ENCODE measurements at places on chromosomes 3 and 15.

DNA sequence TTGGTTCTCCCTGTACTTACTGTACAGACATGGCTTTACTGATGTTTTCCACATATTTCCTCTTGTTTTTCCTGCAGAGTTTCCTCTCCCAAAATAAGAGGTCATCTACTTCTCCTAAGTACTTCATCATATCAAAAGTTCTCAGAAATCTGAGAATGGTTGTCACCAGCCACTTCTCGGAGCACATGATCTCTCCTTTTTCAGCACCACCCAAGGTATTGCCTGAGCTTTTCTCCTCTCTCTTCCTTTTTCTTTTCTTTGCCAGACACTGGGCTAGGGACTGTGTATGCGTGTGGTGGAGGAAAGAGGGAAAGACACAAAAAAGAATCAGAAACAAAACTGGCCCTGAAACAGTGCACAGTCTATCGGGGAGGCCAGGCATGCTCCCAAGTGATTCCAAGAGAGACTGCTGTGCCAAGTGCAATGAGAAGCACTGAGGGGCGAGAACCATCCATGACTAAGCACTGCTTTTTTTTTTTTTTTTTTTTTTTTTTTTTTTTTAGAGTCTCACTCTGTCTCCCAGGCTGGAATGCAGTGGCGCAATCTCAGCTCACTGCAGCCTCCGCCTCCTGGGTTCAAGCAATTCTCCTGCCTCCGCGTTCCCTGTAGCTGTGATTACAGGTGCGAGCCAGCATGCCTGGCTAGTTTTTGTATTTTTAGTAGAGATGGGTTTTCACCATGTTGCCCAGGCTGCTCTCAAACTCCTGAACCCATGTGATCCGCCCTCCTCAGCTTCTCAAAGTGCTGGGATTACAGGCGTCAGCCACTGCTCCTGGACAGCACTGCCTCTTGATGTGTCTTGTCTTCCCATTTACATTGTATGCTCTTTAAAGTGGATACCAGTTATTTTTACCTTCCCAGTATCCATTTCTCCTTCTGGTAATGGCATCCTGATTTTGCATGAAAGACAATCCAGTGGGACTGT lies 194.0 kb upstream of the FEZF2 start:
- no peak for DNase-seq

- no peak for DNase-seq
Observed at GRCh38 chr3:43236008-43236407, 50.3 kb upstream of the SNRK start.

GRCh38 chr3:112407888-112408702 lies 75.1 kb downstream of the CD200 start:
- DNase-seq = no peak

DNA sequence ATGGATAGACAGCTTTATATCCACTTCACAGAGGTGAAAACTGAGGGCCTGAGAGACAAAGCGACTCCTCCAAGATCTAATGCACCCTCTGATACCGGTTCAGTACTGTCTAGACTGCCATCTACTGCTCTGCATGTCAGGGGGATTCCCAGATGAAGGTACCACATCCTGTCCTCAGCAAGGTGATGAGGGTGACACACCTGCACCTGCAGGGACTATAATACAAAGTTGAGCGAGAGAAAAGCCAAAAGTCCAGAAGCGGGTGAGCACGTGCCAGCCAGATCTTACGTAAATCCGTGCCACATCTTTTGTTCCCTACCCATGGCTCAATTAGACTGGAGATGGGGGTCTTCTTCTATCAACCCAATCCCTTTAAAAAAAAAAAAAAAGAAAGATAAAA lies 32.4 kb upstream of the HES1 start:
- DNase-seq = no peak

GRCh38 chr3:115598216-115598615 lies 25.1 kb upstream of the GAP43 start:
- no peak for DNase-seq

DNA sequence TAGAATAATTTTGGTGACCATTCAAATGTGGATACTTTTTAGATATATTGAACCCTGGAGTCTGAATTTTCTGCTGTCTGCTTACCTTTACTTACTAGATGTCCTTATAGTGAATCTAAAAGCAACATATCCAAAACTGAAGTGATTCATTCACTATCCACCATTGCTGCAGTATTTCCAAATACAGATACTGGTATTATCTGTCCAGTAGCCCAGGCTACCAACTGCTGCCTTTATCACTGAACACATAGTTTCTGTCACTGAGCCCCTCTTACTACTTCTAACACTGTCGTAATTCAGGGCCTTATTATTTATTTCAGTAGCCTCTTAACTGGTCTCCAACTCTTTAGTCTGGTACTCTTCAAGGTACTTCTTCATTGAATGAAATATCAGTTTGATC lies 49.2 kb downstream of the SLMAP start:
- no peak for DNase-seq

GRCh38 chr3:106367496-106367895 lies 498.7 kb upstream of the CBLB start:
- no peak for DNase-seq

- DNase-seq = no peak
Observed at GRCh38 chr3:141123677-141124410, 72.7 kb downstream of the SPSB4 start.

DNA sequence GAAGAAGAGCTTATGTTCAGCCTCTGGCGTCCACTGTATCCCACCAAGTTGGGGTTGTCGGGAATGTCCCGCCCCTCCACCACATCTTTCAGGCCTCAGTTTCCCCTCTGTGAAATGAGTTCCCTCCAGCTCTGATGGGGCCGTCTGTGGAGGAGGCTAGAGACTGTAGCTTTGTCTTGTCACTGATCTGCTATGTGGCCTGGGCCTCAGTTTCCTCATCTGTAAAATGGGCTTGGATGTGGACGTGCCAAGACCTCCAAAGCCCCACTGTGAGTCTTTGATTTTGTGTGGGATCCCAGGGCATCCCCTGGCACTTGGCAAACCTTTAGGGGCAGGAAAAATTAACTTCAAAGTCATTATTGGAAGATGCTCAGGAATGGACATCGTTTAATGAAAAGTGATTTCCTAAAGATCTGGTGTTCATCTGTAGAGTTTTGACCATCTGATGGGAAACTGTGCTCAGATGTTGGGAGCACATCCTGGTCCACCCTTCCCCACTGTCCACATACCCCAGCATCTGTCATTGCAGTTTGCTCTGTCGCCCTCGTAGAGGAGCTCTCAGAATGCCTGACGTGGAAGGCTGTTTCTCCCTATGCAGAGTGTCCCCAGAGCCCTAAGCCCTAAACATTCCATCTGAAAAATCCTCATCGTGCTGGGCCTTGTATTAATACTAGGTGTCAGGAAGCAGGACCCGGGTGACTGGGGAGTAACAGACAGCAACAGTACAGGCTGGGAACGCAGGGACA lies 28.5 kb downstream of the SLC6A6 start:
- DNase-seq = no peak

- DNase-seq = no peak
Observed at GRCh38 chr3:37183375-37183831, 9.0 kb upstream of the LRRFIP2 start.

DNA sequence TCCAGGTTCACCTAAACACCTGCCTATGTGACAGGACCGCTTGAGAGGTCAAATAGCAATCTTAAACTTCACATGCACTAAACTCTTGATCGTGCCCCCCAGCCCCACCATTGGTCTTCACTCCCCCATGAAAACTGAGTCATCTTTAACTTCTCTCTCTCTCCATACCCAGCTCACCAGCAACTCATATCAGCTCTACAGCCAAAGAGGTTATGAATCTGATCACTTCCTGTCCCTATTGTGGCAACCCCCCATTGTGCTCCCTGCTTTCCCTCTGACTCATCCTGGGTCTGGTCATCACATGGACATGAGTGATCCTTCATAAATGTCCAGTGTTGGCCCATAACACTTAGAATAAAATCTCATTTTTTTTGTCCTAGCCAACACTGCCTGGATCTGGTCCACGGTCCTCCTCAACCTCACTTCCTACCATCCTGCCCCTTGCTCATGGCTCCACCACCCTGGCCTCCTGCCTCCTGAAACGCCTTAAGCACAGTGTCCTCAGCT lies 103.4 kb upstream of the HACD2 start:
- no peak for DNase-seq

DNA sequence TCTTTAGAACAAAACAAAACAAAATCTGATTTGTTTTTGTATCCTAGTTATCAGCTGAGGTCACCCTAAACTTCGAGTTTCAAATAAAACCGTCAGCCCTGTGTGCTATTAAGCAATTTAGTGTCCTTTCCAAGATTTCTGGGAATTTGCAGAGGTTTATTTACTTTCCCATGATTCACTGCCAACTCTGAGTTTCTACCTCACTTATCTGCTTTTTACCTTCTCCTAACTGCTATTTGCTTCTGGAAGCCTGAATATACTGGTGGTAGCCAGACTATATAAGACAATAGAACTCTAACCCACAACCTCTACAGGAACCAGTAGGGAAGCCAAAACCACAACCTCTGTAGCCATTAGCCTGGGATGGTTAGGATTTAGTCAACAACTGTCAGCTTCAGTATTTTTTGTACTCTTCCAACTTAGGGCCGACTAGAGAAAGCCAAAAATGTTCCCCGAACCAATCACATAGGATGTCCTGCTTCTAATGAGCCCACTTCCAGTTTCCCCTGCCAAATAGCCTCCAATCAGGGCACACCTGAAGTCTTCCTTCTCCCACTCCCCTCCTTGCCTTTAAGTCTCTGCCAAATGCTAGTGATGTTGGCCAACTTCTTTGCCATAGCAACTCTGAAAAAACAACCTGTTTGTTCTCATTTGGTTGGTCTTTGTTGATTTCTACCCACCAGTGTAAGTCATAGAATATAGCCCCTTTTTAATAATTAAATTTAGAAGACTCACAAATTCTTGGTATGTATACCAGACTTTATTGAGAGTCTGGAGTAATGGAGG lies 273.1 kb downstream of the ULK4 start:
- no peak for DNase-seq

DNA sequence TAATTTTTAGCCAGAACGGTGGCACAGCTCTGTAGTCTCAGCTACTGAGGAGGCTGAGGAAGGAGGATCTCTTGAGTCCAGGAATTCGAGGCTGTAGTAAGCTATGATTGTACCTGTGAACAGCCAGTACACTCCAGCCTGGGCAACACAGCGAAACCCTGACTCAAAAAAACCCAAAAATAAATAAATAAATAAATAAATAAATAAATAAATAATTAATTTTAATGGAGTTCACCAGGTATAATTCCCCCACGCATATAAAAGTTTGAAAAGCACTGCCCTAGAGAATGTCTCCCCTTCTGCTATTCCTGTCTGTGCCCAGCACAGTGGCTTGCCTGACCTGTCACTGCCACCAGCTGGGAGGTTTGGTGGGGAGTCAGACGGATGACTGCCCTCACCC lies 4.2 kb upstream of the RLBP1 start:
- no peak for DNase-seq

GRCh38 chr15:56767315-56767714 lies 34.0 kb upstream of the ZNF280D start:
- DNase-seq = no peak

DNA sequence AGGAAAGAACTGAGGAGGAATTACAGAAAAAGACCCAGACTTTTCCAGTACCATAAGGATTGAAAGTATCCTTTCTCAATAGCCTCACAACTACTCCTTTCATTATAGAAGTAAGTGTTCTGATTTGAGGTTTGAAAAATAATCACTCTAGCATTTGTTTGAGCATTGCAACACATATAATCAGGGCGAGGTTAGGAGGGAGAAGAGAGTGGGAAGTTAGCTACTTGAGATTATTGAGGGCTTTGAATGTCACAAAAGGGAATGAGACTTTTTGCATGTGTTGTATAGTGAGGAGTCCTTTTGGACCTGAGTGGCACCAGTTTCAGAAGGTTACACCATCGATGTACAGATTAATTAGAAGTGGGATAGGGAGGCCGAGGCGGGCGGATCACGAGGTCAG lies 65.2 kb upstream of the TNIK start:
- no peak for DNase-seq

DNA sequence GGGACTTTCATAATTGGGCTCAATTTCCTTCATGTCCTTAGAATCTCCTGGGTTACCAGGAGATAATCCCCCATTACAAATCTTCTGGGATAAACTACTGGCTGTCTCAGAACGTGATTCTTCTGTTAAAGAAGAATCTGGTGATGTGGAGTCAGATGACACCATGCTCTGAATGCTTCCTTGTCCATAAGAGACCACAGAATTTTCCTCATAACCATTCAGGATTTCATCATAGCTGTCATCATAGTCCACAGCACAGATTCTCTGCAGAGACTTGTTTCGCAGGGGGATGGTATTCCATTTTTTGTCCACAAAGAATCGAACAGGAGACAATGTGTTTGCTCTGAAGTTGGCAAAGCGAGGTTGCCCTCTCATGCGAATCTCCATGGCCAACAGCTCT lies 109.8 kb upstream of the TSPAN3 start:
- no peak for DNase-seq

DNA sequence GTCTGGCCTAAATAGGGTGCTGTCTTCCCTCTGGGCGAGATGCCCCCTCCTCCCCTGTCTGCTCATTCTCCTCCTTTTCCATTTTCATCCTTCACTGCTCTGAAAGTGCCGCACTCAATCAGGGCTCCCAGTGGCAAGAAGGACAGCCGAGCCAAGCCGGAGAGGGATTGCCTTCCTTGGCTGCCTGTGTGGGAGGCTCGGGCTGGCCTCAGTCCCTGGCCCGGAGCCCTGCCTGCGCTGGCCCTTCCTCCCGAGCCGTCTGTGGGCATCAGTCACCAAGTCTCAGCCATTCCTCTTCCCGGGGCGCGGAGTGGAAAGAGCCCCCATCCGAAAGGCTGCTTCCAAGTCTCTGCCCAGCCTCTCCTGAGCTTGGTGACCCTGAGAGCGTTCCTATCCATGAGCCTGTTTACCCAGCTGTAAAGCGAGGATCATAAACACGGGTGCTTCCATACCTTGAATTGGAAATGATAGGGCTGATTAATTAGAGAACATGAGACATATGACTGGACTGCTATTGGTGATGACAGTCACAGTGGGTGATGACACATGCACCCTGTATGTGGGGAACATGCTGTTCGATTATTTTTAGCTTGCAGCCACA lies 59.1 kb upstream of the TLE3 start:
- DNase-seq = no peak

GRCh38 chr3:139202226-139202958 lies 141.4 kb upstream of the MRPS22 start:
- no peak for DNase-seq

GRCh38 chr3:141279077-141279967 lies 47.7 kb downstream of the PXYLP1 start:
- DNase-seq = no peak

GRCh38 chr3:32296251-32297204 lies 58.0 kb downstream of the CMTM8 start:
- peak; percentile 52 for DNase-seq

DNA sequence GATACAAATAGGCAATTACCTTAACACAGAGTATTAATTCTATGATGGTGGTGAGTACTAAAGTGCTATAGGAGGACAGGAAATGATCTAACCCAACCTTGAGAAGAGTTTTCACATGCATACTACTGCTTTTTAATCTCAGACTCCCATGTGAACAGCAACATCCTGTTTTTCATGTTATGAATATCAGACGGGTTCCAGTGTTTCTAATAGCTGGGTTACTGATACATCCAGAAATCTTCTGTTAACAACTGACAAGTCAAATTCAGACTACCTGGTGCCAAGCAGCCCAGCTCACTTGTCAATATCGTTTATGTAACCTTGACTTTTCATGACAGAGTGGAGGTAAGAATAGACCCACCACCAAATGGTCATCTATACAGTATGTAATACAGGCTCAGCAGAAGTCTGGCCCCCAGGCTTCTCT lies 220.2 kb upstream of the COL8A1 start:
- no peak for DNase-seq

Data from activated naive CD4-positive, alpha-beta T cell (primary cell).